ENCODE measurements at places on chromosomes 1 and 21.

DNA sequence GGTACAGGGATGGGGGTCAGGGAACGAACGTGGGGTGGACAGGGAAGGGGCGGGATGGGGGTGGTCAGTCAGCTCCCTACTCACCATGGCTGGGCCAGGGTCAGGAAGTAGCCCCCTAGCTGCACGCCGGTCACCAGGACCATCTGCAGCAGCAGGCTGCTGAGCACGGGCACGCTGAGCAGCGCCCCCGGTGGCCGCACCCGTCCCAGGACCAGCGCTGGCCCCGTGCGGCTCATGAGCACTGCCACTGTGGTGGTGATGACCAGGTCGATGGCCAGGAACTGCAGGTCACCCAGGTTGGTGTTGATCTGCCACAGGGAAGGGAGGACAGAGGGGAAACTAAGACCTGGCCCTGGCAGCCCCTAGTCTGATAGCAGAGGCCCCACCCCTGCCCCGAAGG, 6.5 kb upstream of the MFAP2 start:
- no peak for DNase-seq

GRCh38 chr1:938088-938683, 14.5 kb downstream of the SAMD11 start:
- DNase-seq, result no peak

- no peak for DNase-seq
Measured at GRCh38 chr1:239274242-239274830, 112.0 kb upstream of the CHRM3 start.

DNA sequence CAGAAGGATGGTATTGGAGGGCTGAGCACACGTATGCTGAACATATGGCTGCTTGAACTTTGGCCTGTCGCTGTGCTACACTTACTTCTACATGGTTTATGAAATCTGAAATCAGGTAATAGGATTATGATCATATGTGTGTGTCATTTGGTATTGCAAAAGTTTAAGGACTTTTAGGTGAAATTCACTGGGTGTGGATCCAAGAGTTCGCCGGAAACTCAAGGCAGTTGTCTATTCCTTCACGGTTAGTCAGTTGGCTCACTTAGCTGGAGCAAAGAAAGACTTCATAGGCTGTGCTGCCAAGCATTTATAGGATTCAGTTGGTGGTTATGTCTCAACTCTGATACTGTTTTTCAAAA, 927 bp downstream of the UAP1 start:
- DNase-seq, result no peak

DNA sequence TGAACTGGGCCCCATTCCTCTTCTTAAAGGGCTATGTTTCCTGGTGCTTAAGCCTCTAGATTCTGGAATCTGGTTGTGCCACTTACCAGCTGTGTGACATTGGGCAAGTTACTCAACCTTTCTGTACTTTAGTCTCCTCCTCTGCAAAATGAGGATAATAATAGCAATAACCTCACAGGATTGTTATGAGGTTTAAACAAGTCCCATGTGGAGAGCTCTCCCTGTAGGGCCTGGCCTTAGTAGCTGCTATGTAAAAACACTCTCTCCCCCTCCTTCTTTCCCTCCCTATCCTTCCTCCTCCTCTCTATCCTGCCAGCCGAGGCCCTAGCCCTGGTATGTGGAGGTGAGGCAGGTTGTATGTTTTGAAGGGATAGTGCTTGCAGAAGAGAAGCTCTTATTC, 8.2 kb upstream of the PEAR1 start:
- DNase-seq, result no peak

DNA sequence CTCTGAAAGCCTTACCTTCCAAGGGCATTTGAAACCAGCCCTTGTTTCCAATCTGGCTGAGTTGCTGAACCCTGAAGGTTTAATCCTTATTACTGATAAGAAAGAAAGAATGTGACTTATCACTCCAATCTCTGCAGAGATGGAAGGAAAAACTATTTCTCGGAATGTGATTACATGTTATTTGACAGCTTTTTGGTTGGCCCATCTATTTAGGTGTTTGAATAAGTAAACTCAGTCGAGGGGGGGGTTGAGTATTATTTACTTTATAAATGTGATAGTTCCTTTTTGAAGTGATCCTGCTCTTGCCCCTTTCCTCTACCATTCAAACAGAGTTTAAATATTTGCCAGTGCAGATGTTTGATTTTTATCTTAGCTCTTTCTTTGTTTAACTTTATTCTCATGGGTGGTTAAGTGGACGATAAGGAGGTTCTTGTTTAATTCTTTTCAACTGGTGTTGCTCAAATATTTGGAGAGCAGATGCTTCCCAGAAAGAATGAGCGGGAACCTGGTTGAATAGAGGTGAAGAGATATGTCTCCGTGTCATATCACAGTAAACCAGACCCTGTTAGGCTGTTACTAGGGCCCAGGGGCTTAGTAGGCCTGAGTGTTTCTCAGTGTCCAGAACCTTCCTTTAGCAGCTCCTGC, 126.1 kb downstream of the CACHD1 start:
- no peak for DNase-seq

DNA sequence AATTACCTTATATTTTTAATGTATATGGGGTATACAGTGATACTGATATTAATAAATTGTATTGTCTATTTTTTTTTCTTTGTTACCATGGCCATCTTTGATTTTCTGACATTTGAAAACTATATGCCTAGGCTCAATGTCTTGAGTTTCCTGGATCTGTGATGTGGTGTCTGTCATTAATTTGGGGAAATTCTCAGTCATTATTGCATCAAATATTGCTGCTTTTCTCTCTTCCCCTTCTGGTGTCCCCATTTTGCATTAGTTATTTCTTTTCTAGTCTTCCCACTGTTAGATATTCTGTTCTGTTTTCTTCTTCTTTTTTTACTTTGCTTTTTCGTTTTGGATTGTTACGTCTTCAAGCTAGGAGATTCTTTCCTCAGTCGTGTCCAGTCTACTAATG, 33.8 kb downstream of the ZBTB40 start:
- no peak for DNase-seq

DNA sequence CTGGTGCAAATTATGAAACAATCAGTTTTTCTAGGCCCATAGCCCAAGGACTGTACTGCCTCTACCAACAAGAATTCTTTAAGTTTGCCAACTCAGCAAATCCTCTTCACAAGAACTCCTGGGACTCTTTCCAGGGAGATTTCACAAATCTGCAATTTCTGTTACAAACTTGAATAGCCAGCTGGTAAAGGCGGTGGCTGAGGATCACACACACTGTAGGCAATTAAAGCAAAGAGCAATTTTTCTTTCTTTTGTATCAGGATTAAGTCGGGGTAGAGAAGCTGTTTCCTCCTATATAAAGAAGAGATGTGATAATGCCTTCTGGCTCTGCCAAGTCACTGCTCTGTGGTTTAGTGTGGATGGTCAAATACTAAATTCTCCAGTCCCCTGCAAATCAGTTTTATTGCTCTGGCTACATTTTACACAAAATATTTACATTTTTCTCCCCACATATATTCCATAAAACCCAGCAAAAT, 1.7 kb downstream of the ALDH9A1 start:
- no peak for DNase-seq

DNA sequence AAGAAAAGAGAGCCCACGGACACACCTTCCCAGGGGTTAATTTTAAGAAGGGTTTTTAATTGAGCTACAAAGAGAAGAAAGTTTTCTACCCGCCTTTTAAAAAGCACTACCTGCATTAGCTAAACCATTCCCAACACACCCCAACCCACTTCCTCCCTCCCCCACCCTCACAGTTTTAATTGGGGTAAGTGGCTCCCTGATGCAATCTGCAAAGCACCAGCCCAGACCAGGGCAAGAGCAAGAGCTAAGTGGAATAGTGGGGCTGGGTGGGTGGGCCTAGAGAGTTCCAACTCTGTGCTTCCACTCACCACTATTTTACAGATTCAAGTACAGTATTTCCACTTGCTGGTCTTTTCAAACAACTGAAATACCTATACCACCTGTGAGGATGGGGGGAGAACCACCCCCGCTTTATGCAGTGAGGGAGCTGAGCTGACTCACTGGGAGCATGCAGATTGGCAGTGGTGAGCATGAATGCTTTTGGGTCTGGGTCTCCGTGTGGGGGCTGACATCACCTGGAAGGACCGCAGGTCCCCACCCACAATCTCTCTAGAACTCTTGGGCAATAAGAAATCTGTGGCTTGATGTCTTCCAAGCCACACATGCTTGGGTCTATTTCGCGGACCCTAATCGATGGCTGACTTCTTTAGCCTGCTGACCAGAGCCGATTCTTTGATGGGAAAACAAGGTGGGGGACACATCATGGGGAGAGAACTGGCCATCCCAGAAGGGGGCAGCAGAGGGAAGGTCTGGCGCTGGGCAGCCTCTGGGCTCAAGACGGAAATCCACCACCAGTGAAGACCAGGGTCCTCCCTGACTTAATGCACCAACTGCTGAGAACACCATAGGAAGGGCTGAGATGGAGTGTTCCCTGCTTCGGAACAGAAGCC, 95.5 kb downstream of the SSBP3 start:
- DNase-seq, result no peak

DNA sequence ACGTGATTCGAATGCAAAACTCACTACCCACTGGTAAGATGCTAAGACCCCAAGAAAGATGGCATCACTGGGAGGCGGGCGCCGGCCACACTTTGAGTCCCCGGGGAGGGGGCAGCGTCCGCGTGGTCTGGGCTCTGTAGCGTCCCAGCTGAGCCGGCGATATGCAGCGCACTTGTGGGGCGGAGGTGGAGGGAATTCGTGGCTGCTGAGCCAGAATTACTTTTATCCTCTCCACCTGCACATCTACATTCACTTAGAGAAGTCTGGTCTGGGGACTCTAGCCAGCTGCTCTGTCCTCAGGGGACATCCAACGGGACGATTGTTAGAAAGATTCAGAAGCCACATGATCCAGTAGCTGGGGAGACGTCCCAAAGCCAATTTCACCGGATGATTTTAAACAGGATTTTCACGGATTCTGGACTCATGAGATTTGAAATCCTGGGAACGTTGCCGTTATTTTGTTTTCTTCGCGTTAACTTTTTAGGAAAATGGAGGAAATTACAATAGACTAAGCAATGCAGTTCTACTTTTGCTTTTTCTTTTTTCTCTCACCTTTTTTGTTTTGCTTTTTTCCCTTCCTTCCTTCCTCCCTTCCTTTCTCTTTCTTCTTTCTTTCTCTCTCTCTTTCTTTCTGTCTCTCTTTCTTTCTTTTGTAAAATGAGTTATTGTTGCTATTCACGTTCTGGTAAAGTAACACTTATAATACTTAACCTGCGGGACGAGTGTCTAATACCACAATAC, 1.3 kb downstream of the JAM2 start:
- no peak for DNase-seq

- no peak for DNase-seq
Measured at GRCh38 chr21:39136711-39137110, 46.5 kb downstream of the PSMG1 start.

DNA sequence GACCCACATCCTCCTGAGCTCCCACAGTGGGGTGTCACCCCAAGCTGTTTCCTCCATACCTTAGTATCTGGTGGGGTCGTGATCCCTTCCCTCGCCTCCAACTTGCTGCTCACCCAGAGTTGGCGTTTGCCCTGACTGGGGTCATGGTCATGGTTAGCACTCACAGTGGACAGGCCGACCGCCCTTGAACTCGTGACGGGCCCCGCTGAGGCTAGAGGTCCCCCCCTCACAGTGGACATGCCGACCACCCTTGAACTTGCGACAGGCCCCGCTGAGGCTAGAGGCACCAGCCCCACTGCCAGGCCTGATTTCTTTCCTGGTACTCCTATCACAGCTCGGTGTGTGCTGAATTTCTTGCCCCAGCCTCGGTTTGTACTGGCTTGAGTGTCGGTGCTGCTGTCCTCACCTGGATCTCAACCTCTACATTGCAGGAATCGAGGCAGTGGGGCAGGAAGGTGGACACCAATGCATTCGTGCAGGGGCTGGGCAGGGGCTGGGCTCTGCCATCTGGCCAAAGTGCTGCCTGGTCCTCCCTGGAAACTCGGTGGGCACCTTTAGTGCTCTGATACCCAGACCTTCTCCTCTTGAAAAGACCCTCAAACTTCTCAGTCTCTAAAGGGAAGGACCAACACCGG, 37.5 kb upstream of the AJAP1 start:
- no peak for DNase-seq

- no peak for DNase-seq
Measured at GRCh38 chr1:50123071-50123470, 14.4 kb downstream of the ELAVL4 start.

DNA sequence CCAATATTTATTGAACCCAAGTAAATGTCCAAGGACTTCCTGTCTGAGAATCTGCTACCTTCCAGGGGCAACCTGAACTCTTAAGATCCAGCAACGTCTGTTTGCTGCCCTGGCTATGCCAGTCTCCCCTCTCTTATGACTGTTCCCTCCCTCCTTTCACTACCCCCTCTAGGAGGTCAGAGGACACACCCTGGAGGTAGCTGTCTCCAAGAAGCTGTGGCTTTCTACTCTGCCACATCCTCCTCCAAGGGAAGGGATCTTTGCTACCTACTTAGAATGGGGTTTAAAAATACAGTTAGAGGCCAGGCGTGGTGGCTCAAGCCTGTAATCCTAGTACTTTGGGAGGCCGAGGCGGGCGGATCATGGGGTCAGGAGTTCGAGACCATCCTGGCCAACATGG, 3.6 kb upstream of the SMPDL3B start:
- no peak for DNase-seq

- DNase-seq, result peak; percentile 19
Measured at GRCh38 chr1:19974822-19975416, 4.5 kb downstream of the PLA2G2A start.

DNA sequence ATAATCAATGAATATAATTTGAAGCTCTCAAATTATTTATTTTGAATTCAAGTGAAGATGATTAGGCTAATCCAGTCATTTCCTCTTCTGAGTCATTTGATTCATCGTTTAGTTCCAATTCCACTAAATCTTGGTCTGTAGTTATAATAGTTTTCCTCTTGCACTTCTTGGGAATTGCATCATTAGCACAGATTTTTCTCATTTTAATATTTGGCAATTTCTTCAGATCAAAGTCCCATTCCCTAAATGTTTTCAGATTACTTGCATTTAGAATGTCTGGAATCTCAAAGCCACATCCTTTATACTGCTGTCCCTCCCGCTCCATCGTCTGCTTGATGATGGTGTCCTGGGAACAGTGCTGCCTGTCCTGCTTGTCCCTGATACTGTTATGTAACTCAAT, 43.5 kb downstream of the MAST2 start:
- no peak for DNase-seq

GRCh38 chr1:1422465-1423244, 1.6 kb upstream of the ANKRD65 start:
- no peak for DNase-seq

DNA sequence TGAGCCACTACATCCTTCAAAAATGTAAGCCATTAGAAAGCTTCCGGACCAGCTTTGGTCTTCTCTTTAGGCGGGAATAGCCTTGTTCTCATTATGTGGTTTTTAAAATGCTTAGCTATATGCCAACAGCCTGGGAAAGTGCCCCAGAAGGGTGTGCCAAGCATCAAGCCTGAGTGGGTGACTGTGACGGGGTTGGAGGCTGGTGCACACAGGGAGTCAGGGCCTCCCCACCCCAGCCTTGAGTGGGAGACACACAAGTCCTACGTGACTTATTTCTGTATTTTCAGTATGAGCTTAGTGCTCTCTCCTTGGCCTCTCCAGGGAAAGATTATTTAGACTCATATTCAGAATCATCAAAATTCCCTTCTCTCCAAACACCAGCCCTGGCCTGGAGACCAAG, 9.8 kb downstream of the UBASH3A start:
- no peak for DNase-seq
